ENCODE measurements at places on chromosomes 11 and 22.
A peak's percentile ranks its signal among the peaks of the same experiment; 100 is the strongest.

DNA sequence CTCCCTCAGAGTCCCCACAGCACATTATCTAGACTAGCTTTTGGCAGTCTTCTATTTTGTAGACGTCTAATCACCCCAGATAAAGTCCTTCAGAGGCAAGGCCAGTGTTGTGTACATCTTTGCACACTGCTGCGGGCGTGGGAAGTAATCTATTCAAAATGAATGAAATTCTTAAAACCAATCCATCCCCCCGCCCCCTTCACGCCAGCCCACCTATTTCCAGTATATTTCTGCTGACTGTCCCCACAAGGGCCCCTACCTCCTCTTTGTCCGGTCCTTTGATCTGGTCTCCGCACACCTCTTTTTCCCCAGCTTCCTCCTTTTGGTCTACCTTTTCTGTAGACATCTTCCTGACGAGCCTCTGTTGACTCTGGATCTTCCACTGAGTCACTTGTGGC is 375 bp downstream of the BSCL2 start:
- no peak for DNase-seq

GRCh38 chr11:45430361-45430760 is 144.2 kb upstream of the SYT13 start:
- no peak for DNase-seq

DNA sequence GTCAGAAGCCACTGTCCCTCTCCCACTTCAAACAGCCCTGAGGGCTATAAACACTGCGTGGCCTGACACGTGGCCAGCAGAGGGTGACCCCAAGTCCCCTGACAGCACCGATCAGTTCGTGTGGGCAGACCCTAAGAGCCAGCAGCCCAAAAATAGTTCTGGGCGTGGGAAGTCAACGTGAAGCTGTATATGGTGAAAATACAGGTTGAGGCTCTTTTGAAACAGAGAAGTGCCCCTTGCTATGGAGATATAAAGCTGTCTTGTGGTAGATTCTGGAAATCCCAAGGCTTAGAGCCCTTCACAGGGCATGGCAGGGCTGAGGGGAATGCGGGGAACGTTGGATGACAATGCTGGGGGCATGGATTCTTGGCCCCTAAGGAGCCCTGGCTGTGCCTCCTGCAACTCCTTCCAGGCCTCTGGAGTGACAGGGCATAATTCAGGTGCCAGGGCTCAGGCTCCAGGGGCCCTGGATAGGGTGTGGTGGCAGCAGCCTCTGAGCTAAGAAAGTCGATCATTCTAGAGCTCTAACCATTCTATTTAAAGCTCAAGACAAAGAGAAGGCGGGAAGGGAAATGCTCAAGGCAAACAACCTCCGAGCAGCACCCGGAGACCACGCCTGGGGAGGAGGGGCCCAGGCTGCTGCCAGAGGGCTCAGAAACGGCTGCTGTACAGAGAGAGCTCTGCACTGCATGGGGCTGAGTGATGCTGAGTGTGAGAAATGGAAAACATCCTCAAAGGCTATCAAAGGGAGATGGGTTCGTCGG is 60.4 kb upstream of the CD5 start:
- peak; percentile 73 for DNase-seq

GRCh38 chr11:7428196-7428595 is 57.1 kb upstream of the OLFML1 start:
- DNase-seq: no peak

GRCh38 chr22:23037429-23038333 is 32.6 kb upstream of the GNAZ start:
- no peak for DNase-seq

GRCh38 chr11:129418039-129418438 is 42.4 kb downstream of the BARX2 start:
- DNase-seq: no peak

Data from stimulated activated effector memory CD8-positive, alpha-beta T cell treated with anti-CD3 and anti-CD28 coated beads, Interleukin-12 subunit alpha, Interleukin-12 subunit beta, amount 100 ng/mL, for 72 hours (primary cell).